ENCODE measurements at places on chromosomes 2 and 18.

GRCh38 chr2:201127570-201127969 is 11.6 kb downstream of the CFLAR start:
- peak; percentile 68 for DNase-seq

GRCh38 chr2:189608795-189609422 is 28.3 kb upstream of the SLC40A1 start:
- no peak for DNase-seq

GRCh38 chr2:218781691-218782527 is at the start of gene CYP27A1:
CYP27A1 (plus strand) TSS chr2:218782147; CDS start chr2:218782183, 36 bp downstream.
- peak; percentile 48 for DNase-seq

- no peak for DNase-seq
Measured at GRCh38 chr2:174495365-174496012, 8.7 kb upstream of the GPR155 start.

- no peak for DNase-seq
Measured at GRCh38 chr2:97707362-97708047, 5.9 kb upstream of the ZAP70 start.

- DNase-seq, result no peak
Measured at GRCh38 chr2:180742801-180743200, 237.6 kb upstream of the UBE2E3 start.

DNA sequence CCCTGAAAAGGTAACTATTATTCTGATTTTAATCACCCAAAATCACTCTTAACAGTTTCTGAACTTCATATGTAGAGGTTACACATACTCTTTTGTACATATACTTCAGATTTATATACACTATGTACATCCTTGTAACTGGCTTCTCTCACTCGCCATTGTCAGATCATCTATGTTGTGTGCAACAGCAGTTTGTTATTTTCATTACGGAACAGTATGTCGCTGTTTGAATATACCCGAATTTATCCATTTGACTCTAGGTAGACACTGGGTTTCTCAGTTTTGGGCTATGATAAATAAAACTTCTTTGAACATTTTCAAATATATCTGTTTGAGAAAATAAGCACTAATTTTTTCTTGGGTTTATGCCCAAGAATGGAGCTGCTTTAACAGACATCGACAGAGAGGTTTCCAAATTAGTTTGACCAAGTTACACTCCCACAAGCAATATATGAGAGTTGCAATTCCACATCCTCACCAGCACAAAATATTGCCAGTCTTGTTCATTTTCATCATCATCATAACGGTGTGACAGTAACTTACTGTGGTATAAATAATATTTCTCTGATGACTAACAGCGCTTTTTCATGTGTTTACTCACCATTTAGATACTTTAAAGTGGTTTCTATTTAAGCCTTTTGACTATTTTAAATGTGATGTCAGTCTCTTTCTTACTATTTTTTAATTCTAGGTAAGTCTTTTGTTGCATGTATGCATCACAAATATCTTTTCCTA is 80.9 kb downstream of the SMC6 start:
- no peak for DNase-seq

GRCh38 chr2:80815259-80815658 is 510.7 kb upstream of the LRRTM1 start:
- DNase-seq, result no peak

DNA sequence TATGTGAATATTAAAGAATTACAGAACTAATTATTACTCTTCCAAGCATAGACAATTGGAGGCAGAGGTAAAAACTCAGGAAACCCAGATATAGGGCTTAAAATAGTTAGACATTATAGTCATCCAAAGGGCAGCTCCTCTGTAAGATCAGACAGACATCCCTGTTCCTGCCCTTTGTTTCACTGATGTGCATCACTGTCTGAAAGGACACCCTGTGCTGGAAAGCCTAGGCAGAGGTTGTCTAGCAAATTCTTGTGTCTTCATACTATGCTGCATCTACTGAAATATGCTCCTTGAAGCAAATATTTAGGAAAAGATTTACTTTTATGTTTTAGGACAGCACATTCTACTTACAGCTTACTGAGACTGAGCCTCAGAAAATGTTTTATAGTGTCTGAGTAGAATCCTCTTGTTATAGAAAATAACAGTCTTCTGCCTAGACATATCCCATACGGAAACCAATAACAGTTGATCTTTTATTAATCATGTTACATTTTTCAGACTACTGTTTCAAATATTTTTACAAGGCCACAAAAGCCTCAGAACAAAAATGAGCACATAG is 977.3 kb upstream of the CDH2 start:
- DNase-seq, result no peak

Measured in thyroid gland (tissue), 4 donors.